Natural killer cell (primary cell): ENCODE measurements at places on chromosomes 2 and 18.

DNA sequence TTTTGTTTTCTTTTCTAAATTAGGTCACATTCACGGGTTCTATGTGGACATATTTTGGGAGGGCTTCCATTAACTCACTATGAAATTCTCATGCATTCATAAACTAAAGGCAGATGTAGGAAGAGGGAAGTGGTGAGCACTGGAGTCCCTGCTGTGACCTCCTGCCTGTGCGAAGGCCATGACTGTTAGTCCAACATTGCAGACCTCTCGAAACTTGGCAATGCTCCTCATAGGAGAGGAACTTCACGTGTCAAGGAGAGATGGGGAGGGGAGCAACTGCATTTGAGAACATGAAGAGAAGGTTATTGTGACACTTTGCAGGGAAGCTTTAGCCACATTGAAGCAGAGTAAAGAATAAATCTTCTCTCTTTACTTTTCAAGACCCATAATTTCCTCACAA lies 126.4 kb upstream of the HNMT start:
- no peak overlapping the region for H3K4me3 ChIP-seq
- H3K4me1 ChIP-seq, result no peaks in the 10 kb centered on the region
- H3K27ac ChIP-seq, result no peak overlapping the region
- H3K27me3 ChIP-seq, result no peaks in the 10 kb centered on the region
- no peaks in the 10 kb centered on the region for H3K36me3 ChIP-seq
- DNase-seq, result no peak

DNA sequence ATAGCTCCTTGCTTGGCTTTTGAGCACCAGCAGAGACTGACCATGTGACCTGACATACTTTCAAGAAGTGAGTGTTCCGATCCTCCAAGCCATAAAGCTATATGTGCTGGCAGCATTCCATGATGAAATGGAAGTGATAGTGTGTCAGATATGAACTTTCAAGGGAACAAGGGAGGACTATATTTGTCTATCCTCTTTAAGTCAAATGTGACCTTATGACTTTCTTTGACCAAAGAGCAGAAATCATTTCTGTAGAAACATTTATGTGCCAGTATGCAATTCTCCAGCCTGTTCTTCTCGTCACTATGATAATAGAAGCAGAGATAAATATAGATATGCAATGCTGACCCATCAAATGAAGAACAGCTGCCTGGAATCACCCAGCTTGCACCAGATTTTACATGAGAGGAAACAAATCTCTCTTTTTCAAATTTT lies 14.4 kb downstream of the HYCC2 start:
- H3K27me3 ChIP-seq, result no peaks in the 10 kb centered on the region
- H3K27ac ChIP-seq, result no peak overlapping the region
- no peak for DNase-seq
- peaks cover 15% of the 10 kb centered on the region for H3K36me3 ChIP-seq
- H3K4me3 ChIP-seq, result no peak overlapping the region

DNA sequence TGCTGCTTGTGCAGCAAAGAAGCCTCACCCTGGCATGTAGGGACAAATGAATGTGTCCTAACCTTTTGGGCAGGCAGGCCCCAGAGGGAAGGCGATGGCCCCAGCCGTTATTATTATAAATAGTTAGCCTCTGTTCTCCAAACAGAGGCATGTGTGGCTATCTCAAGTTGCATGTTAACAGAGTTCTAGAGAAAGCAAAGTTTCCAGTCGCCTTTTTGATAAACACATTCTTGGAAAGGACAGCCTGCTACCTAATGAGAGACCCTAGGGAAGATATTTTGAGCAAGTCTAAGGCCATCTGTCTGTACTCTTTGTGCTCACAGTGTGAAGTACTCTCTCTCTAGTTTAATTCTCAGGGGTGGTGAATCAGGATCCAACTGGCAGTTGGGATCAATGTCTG lies 97.4 kb upstream of the FHL2 start:
- H3K36me3 ChIP-seq, result no peaks in the 10 kb centered on the region
- H3K4me1 ChIP-seq, result no peaks in the 10 kb centered on the region

DNA sequence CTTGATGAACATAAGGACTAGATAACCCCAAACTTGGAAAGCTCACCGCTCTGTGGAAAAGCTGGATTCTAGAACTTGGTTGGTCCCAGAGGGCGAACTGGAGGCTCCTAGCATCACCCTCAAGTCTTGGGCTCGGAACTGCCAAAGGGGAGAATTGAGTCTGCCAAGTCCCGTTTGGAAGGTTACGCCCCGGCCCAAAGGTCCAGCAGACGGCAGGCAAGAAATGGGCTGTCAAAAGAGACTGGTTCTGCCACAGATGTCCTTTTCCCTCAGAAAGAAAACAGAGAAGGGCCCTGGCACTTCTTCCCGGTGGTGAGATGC lies 182.2 kb downstream of the ANAPC1 start:
- no peaks in the 10 kb centered on the region for H3K27me3 ChIP-seq
- H3K4me1 ChIP-seq, result peaks cover 35% of the 10 kb centered on the region
- H3K4me3 ChIP-seq, result no peak overlapping the region
- no peaks in the 10 kb centered on the region for H3K36me3 ChIP-seq
- H3K27ac ChIP-seq, result no peak overlapping the region

- no peaks in the 10 kb centered on the region for H3K36me3 ChIP-seq
- no peaks in the 10 kb centered on the region for H3K27me3 ChIP-seq
- H3K27ac ChIP-seq, result no peak overlapping the region
- H3K4me1 ChIP-seq, result peaks cover 45% of the 10 kb centered on the region
- DNase-seq, result no peak
Observed at GRCh38 chr2:68420254-68420910, 46.7 kb downstream of the FBXO48 start.
